NAMALWA (cell line): ENCODE measurements at places on chromosomes 2 and 18.
A peak's percentile ranks its signal among the peaks of the same experiment; 100 is the strongest.

GRCh38 chr2:129752686-129753085 is 226.8 kb upstream of the RAB6C start:
- no peak for DNase-seq

DNA sequence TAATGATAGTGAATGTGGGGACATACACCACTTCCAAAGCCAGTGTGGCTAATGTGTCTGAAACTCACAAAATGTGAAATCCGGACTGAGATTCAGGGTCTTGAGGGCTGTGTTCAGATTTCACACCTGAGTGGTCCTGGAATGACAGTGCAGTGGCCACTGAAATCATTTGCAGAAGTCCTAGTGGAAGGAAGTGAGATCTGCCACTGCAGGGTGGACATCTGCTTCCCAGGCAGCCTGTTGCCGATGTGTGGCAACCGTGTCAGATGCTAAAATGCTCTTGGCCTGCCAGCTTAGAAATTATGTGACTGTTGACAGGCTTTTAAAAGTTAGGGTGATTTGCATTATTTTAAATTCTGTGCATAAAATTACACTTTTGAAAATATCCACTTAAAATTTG is 77.8 kb upstream of the TMEM200C start:
- DNase-seq = no peak

DNA sequence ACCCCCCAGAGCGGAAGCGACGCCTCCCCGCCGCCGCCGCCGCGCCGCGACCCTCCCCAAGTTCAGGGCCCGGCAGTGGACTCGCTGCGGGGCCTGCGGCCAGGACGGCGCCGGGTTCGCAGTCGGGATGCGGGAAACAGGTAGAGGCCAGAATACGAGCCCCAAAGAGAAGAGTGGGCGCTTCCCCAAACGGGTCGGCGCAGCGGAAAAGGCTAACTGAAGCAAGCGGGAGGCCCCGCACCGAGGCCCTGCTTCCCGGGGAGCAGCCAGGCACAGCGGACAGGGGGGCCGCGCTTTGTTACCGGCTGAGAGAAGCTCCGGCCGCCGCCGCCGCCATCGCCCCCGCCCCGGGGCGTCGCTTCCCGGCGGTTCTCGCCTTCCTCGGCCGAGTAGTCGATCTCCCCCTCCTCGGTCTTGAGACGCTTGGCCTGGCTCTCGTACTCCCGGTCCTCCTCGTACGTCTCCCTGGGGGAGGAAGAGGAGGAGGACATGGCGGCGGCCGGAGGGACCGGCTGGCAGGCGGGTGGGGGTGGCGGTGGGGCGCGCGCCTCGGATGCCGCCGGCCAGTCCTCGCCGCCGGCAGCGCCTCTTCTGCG is 494 bp downstream of the HNRNPLL start:
- DNase-seq = no peak

DNA sequence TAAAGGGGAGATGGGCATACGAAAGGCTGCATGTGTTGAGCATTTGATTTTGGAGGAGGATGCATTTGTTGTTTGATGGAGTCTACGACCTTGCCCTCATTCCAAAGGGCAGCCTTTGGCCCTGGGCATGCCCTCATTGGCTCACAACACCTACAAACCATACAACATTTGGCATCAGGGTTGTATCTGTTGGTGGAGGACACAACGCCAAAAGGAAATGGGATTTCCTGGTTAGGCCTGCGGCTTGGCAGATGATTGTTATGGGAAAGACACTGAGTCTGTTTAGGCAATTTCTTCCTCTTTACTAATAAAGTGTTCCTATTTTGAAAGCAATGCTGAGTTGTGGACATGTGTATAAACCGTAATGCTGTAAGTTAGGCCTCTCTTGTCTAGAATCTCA is 246.9 kb downstream of the LDLRAD4 start:
- no peak for DNase-seq

DNA sequence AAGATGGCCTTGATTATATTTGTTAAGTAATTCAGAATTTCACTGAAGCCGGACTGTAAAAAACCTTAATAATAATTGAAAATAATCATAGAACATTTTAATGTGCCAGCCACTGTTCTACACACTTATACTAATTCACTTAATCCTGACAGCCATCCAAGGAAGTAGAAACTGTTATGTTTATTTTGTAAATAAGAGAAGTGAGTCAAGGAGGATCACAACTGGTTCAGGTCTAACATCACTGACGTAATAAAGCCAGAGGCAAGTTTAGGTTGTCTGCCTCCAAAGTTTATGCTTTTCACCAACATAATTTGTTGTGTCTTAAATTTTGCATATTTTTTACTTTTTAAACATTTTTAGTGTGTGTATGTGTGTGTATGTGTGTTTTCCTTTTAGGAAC is 436.1 kb downstream of the LRRTM4 start:
- DNase-seq = no peak

- no peak for DNase-seq
These were observed 636.2 kb downstream of the EPHA4 start for GRCh38 chr2:220935789-220936321.

DNA sequence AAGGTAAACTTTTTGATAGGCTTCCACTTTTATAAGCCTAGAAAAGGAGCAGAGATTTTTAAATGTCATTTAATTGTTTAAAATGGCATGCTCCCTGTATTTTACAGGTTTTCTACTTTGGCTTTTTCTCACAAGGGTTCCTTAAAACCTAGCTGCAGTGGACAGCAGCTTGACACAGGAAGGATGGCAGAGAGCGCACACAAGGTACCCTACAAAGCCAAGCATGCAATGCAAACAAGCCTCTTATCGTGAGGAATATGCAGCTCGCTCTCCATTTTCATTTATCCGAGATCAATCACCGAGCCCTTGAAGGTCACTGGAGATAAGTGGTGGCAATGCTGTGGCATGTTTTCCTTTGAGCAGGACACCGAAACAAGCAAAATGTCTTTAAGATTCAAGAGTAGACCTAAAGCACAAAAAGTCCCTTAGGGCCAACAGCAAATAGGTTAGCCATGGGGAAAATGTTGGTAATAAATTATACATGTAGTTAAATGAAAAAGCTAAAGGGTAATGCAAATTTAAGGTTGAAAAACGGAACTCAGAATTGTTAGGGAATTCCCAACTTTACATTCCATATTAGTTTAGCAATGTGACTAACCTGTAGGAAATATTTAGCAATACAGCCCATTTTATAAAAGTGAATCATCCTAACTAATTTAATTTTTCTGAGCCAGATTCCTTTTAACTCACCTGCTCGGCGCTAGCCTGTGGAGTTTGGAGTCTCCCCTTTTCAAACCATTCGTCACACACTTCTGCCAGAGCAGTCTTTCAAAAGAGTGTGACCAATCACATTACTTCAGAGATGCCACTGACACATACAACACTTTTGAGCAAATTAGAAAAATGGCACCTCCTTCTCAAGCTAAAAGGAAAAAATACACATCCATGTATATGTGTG is 337.9 kb upstream of the PKDCC start:
- DNase-seq = no peak

DNA sequence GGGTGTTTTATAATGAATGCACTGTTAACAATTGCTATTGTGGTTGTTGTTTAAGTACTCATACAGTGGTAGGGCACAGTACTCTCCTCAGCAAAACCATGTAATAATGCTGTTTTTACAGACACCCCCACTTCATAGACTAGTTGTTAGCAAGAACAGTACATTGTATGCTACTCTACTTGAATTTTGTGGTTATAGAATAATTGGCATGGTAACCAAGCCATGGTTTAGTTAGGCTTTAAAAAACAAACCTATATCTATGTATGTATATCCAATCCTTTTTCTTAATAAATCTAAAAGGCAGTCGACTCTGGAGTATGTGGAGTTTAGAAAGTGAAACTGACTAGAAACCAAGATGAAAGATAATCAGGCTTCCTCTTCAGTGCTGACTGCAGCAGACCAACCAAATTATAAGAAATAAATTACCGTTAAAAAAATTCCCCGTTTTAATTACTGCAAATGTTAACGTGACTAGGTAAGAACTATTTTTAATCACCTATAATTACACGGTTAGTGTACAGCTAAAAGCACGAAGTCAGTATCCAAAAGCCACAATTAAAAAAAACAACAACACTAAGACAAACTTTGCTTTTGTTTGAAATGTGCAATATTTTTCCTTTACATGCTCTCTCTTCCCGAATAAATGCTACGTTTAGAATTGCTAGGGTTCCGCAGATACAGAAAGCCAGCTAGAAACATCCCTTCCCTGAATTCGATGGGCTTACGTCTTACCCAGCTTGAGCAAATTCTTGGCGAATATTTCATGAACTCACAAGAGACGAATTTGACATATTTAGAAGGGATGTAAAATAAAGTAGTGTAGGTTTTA is 113.3 kb upstream of the SERTAD2 start:
- peak; percentile 69 for DNase-seq

GRCh38 chr2:18065249-18065648 is 186.8 kb downstream of the KCNS3 start:
- DNase-seq = no peak

DNA sequence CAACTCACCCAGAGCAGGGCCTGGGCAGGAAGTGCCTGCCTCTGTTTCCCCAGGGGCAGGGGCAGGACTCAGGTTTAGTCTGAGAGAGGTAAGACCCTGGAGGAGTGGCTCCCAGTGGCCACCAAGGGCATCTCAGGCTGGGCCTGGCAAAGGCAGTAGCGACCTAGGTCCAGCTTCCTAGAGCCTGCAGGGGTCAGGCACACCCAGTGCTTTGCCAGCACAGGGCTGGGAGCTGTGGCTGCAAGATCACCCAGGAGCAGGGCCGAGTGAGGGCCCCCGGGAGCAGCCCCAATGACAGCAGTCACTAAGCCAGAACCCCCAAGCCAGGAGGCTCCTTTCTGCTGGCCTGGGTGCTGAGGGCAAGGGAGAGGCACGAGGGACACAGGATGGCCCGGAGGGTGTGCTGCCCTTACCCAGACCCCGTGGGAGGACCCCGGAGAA is 8.8 kb upstream of the DUSP2 start:
- no peak for DNase-seq

DNA sequence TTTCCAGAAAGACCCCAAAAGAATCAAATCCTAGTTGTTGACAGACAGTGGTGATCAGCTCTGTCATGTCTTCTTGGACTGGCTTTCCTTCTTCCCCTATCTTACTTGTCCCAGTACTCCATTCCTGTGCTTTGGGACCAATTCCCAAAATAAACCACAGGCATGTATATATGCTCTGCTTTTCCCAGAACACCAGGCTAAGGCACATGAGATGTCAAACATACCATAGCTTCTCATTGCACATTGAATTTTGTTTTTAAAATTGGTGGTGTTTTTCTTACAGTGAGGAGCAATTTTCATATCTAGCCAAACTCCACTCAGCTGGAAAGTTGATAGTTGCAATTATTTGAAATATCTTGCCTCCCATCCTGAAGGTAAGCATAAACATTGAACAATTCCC is 88.9 kb upstream of the RGPD4 start:
- no peak for DNase-seq

GRCh38 chr2:100278986-100279385 is 43.3 kb downstream of the LONRF2 start:
- no peak for DNase-seq

- no peak for DNase-seq
These were observed 66.5 kb downstream of the CLHC1 start for GRCh38 chr2:55165626-55166025.

- no peak for DNase-seq
These were observed 34.1 kb upstream of the SLC39A10 start for GRCh38 chr2:195622966-195623365.

DNA sequence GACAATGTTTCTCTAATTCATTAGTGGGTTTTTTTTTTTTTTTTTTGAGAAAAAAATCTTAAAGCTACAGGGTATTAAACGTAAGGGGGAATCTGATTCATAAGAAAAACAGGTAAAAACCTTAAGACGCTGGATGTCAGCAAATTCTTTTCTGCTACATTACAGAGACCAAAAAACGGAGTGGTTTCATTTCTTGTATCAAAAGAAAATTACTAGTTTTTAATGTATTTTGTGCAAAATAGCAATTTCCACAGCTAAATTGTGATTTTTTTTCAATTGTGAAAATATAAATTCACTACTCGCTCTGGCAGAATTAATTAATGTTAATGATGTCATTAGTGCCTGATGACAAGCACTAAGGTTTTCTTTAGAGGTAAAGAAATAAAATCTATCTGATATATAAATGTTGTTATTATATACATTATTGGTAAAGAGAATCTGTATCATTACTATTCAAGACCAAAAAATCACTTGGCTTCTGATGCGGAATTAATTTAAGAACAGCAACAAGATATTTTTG is 9.9 kb downstream of the OTX1 start:
- DNase-seq = no peak

DNA sequence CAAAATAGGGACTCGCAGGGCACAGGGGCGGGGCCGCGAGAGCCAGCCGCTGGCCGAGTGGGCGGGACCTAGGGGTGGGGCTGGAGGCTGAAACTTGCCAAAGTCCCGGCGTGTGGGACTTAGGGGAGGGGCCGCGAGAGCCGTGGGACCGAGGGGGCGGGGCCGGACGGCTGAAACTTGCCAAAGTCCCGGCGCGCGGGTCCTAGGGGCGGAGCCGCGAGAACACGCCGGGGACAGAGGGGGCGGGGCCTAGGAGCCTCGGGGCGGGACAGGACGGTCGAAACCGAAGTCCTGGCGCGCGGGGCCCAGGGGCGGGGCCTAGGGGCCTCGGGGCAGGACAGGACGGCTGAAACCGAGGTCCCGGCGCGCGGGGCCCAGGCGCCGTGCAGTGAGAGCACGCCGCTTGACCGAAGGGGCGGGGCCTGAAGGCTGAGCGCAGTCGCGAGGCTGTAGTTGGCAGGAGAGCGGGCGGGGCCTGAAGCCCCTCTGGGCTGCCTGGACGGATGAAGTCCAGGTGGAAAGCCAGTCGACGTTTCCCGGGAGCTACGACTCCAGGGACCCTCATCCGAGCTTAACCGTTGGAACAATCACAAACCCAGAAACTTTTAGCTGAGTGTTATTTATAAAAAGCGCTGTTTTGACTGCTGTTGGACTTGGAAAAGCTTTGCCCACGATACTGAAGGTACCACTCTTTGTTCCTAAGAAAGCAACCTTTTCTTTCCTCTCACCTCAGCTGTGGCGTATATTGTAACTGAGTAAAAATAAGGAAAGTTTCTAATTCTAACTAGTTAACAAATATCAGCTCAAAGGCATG is 475 bp upstream of the BARD1 start:
- DNase-seq = peak; percentile 98

- DNase-seq = no peak
These were observed 148.9 kb downstream of the ATP9B start for GRCh38 chr18:79217979-79218604.

DNA sequence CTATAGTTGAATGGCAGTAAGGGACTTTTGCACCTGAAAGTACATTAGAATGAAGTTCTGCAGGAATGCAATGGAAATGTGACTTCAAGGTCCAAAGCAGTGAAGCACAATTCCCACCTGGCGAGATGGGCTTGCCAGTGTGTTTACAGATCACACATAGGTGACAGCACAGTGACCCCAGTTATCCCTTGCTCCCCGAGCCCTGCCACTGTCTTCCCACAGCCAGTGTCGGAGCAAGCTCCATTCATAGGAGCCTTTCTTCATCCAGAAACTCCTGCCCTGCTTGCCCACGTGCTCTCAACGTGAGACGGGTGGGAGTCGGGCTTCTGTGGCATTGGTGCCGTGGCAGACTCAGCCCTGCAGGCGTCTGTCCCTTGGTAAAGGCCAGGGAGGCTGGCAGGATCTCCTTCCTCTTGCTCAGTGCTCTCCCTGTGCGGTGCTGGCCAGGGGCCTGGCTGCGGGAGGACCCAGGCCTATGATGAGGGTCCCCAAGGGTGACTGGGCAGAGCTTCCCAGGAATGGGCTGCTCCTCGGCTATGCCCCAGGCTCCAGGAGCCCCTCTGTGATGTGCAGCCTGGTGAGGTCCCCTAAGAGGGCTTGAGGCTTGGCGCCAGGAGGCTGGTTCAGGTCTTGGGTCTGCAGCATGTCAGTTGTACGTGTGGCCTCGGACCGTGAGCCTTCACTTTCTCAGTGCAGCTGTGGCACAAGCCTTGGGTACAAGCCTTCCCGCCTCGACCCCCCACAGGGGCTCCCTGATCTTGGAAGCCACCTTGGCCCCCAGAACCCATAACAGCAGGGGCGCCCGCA is 40.2 kb downstream of the SNED1 start:
- no peak for DNase-seq
